Type B pancreatic cell (in vitro differentiated cells): ENCODE measurements at places on chromosomes 16 and 17.

DNA sequence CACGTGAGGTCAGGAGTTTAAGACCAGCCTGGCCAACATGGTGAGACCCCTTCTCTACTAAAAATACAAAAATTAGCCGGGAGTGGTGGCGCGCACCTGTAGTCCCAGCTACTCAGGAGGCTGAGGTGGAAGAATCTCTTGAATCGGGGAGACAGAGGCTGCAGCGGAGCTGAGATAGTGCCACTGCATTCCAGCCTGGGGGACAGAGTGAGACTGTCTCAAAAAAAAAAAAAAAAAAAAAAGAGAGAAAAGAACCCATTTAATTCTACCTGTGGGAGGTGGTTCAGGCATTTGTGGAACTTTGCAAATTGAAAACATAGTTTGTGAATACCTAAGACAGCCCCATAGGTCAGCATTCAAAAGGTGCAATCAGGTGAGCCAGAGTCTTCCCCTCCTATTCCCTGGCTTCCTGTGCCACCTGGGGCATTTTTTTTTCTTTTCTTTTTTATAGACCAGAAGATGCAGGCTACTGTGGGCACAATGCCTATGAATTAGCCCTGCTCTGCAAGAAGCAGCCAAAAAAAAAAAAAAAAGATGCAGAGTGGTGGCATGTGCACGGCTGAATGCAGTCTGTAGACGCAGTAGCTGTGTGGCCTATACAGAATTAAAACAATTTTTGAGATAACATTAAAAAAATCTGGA, 9.1 kb upstream of the SOCS3 start:
- no peak overlapping the region for H3K4me3 ChIP-seq
- no peaks in the 10 kb centered on the region for H3K36me3 ChIP-seq
- H3K4me1 ChIP-seq = peaks cover 42% of the 10 kb centered on the region
- no peak overlapping the region for H3K27ac ChIP-seq
- no peak for DNase-seq

DNA sequence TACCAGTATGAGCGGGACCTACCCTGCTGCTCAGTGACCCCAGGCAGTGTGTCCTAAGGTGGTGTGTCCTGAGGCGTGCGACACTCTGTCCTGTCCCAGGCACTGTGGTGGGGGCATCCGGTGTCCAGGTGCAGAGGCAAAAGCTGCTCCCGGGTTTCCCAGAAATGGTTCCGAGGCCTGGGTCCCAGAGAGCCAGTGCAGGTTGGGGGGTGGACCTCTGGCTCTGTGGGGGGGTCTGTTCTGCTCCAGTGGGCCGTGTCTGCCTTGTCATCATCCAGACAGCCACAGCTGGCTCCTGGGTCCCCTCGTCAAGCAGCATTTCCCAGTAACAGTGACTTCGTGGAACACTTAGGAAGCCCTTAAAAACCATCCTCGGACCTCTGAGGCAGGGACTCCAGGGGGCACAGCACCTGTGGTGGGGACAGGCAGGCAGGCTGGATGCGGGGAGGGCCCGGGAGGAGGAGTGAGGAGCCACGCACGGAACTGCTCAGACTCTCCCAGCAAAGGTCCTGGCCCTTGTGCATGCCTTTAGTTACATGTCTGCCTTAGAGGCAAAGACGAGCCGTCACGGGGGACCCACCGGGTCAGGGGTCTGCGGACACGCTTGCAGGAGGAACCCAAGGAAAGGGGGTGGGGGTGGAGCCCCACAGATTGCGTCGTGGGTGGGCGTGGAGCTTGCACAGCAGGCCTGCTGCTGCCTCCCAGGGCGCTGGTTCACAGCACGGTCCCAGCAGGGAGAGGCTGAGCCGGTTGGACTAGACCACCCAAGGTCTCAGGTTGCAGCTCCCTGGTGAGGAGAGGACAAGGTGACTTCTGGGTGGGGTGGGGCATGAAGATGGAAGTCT, 5.6 kb downstream of the SLC16A3 start:
- DNase-seq = no peak
- H3K4me1 ChIP-seq = peaks cover 11% of the 10 kb centered on the region
- H3K27me3 ChIP-seq = peaks cover 4% of the 10 kb centered on the region
- H3K4me3 ChIP-seq = peak overlapping the region; percentile 75
- H3K36me3 ChIP-seq = no peaks in the 10 kb centered on the region

- peaks cover 5% of the 10 kb centered on the region for H3K4me1 ChIP-seq
- no peak for DNase-seq
- no peaks in the 10 kb centered on the region for H3K36me3 ChIP-seq
Measured at GRCh38 chr16:52696126-52696525, 149.2 kb upstream of the TOX3 start.

GRCh38 chr17:3659541-3660111, 8.8 kb downstream of the TAX1BP3 start:
- no peaks in the 10 kb centered on the region for H3K36me3 ChIP-seq
- H3K4me3 ChIP-seq = no peak overlapping the region

DNA sequence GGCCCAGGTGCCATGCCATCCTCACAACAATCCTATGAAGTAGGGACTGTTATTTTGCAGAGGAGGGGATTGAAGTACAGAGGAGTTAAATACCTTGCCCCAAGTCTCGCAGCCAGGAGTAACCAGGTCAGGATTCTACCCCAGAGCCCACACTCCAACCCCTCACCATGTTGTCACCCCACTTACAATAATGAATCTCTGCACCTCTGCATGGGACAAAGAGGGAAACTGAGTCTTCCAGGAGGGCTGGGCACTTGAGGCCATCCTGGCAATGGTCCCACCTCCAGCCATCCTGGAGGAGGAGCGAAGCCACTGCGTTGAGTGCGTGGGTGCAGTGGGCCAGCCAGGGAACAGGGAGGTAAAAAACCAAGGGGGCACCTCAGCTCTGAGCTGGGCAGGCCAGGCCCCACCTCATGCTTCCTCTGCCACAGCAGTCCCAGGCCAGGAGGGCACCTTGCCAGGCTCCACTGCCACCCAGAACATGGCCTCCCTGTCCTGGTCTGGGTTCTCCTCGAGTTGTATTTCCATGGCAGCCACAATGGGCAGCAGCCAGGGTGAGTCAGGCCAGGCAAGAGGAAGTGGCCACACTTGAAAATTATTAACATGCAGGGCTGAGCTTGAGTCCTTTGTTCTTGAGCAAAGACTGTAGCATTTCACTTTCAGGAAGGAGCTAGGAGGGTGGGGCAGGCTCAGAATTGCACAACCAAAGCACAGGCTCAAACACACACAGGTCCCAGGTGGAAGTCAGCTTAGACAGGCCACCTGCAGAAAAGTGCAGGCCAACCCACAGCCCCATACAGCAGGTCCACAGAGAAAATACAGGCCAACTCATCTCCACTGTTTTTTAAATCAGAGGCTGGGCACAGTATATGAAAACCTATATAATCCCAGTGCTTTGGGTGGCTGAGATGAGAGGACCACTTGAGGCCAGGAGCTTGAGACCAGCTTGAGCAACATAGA, 52.1 kb downstream of the CUEDC1 start:
- H3K36me3 ChIP-seq = peaks cover 5% of the 10 kb centered on the region
- peaks cover 3% of the 10 kb centered on the region for H3K27me3 ChIP-seq
- peak overlapping the region; percentile 68 for H3K4me3 ChIP-seq
- H3K27ac ChIP-seq = peak overlapping the region; percentile 93
- DNase-seq = no peak
- peaks cover 65% of the 10 kb centered on the region for H3K4me1 ChIP-seq

- H3K36me3 ChIP-seq = peaks cover 27% of the 10 kb centered on the region
- no peaks in the 10 kb centered on the region for H3K27me3 ChIP-seq
- no peak overlapping the region for H3K4me3 ChIP-seq
Measured at GRCh38 chr16:29684679-29685078, 5.7 kb downstream of the QPRT start.

GRCh38 chr16:52470585-52470984, 76.4 kb downstream of the TOX3 start:
- DNase-seq = no peak
- H3K4me3 ChIP-seq = no peak overlapping the region
- no peaks in the 10 kb centered on the region for H3K36me3 ChIP-seq
- H3K27me3 ChIP-seq = peaks cover 71% of the 10 kb centered on the region
- peaks cover 4% of the 10 kb centered on the region for H3K4me1 ChIP-seq
- no peak overlapping the region for H3K27ac ChIP-seq

- no peak overlapping the region for H3K27ac ChIP-seq
- no peak for DNase-seq
- H3K4me1 ChIP-seq = peaks cover 31% of the 10 kb centered on the region
- no peaks in the 10 kb centered on the region for H3K36me3 ChIP-seq
- H3K4me3 ChIP-seq = no peak overlapping the region
- peaks cover 4% of the 10 kb centered on the region for H3K27me3 ChIP-seq
Measured at GRCh38 chr16:85259115-85259831, 147.0 kb upstream of the CIBAR2 start.
